ENCODE measurements at places on chromosomes 6 and 20. TPM values are rescaled to one million over a fixed set of nuclear protein-coding genes. Genes with fewer than 3 reads are reported as not detected.

The FAM120B gene
- polyA plus RNA-seq = 14.1 TPM

The OR2H1 gene
- not detected for polyA plus RNA-seq

The CTAGE9 gene
- not detected for polyA plus RNA-seq

The FAM162B gene
- not detected for polyA plus RNA-seq

The SIRPD gene
- not detected for polyA plus RNA-seq

The AVP gene
- not detected for polyA plus RNA-seq

The ZNF391 gene
- polyA plus RNA-seq = 2.5 TPM

The TFAP2A gene
- not detected for polyA plus RNA-seq

The CRYBG1 gene
- polyA plus RNA-seq = 0.04 TPM

The ARMH2 gene
- polyA plus RNA-seq = 0.73 TPM

The FAM229B gene
- 140 TPM for polyA plus RNA-seq

The TSHZ2 gene
- polyA plus RNA-seq = 4.6 TPM

The TAP2 gene
- polyA plus RNA-seq = 1.2 TPM

The RIN2 gene
- polyA plus RNA-seq = 24.4 TPM

The MAFB gene
- 5.6 TPM for polyA plus RNA-seq

The RNF5 gene
- 369 TPM for polyA plus RNA-seq

The ZSWIM3 gene
- polyA plus RNA-seq = 12.3 TPM

The TMEM170B gene
- 25.6 TPM for polyA plus RNA-seq

The HS3ST5 gene
- polyA plus RNA-seq = not detected

The HLA-F gene
- 1.4 TPM for polyA plus RNA-seq

The VWA7 gene
- 5.3 TPM for polyA plus RNA-seq

The SIRPB2 gene
- not detected for polyA plus RNA-seq

The GGT7 gene
- 45.4 TPM for polyA plus RNA-seq

The PIM1 gene
- 4.1 TPM for polyA plus RNA-seq

The SEL1L2 gene
- not detected for polyA plus RNA-seq

All from neural cell (in vitro differentiated cells).